ENCODE measurements at places on chromosomes 3 and 15.

GRCh38 chr15:31049111-31049510 is 52.4 kb downstream of the TRPM1 start:
- DNase-seq = no peak

DNA sequence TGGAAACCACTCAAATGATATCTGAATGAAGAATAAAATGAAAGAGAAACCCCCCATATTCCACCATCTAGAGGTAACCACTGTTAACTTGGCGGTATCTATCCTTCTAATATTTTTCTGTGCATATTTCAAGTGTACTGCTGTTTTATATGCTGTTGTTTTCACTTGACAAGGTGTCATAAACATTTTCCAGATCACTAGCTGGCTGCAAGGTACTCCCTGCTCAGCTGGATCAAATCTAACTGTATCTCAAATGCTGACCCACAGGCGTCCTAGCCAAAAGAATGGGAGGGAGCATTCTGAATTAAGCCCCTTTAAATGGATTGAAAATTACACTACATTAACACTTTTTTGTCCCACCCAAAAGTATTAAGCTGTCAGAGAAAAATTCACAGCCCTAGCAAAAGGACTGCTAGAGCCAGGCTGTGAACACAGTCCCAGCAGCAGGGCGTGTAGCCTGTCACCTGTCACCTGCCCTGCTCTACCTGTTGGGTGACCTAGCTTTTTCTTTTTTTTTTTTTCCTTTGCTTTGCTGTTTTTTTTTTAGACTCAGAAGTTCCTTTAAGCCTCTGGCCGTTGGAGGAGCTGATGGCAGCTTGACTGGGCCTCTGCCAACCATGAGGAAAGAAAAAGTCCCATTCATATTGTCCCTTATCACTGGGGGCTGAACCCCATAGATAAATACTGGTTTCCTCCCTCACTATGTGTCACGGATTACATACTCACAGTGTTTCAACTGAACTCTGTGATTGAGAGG is 93.7 kb upstream of the TSC22D2 start:
- no peak for DNase-seq

- DNase-seq = no peak
These were observed 57.3 kb downstream of the LSM3 start for GRCh38 chr3:14235912-14236295.

DNA sequence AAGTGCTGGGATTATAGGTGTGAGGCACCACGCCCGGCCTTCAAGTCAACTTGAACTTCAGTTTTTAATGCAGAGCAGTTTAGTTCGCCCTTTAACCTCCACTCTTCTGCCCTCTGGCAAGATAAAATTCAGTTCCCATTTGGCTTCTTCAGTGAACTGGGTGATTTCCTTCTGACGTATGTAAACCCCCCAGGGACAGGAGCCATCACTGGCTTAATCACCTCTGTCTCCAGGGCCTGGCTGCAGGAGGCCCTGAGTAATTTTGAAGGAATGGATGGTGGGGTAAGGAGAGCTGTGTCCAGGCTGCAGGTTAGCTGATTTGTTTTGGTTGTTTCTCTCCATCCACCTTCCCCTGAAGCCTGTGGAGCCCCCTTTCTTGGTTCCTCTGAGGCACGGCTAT is 11.9 kb downstream of the MCM2 start:
- no peak for DNase-seq

GRCh38 chr3:111613294-111613693 is 18.1 kb upstream of the ZBED2 start:
- DNase-seq = no peak

DNA sequence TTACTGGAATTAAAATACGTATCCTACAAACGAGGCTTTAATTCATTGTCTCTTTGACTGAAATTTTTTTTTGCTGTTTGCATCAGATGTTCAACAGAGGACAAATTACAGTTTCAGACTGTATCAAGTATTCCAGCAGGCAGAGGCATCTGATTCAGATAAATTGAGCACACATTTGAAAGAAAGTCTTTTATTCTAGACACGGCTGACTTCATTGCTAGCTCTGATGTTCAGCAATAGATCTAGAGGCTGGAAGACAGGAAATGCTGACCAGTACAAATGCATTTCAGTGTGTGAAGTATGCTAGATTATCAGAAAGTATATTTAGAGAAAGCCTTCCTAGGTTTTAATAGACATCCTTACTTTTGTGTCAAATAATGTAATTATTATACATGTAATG is 472.2 kb downstream of the NLGN1 start:
- no peak for DNase-seq

DNA sequence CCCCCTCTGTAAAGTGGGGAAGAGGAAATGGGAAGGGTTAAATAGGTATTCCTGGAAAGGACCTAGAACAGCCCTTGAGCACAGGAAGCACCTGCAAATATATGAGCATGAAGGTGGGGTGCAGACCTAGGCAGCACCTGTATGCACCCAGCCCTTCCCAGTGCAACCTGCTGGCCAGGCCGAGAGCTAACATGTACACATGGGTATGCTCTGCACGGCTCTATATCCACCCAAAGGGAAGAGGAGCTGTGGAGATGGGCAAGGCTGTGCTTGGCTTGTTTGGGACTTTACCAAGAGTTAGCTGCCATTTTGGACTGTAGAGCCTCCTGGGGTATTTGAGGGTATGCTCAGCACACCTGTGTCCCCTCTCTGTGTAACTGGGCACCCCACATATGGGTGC is 171.2 kb downstream of the KLF13 start:
- DNase-seq = no peak

- DNase-seq = no peak
These were observed 49.3 kb upstream of the IGF2BP2 start for GRCh38 chr3:185874119-185874518.

Measured in activated CD4-positive, alpha-beta T cell treated with anti-CD3 and anti-CD28 coated beads for 24 hours (primary cell).